AG08396 (cell line): ENCODE measurements at places on chromosomes 2 and 18.

- no peak for DNase-seq
These were observed 323.4 kb downstream of the BCL11A start for GRCh38 chr2:60230037-60230436.

- DNase-seq: no peak
These were observed 108.9 kb downstream of the TPO start for GRCh38 chr2:1521878-1522830.

GRCh38 chr2:15890936-15891905 is 49.1 kb upstream of the MYCN start:
- no peak for DNase-seq

- peak; percentile 87 for DNase-seq
These were observed 83.0 kb downstream of the STPG4 start for GRCh38 chr2:47072018-47072691.

- peak; percentile 36 for DNase-seq
These were observed 27.3 kb upstream of the NTSR2 start for GRCh38 chr2:11697103-11697871.

DNA sequence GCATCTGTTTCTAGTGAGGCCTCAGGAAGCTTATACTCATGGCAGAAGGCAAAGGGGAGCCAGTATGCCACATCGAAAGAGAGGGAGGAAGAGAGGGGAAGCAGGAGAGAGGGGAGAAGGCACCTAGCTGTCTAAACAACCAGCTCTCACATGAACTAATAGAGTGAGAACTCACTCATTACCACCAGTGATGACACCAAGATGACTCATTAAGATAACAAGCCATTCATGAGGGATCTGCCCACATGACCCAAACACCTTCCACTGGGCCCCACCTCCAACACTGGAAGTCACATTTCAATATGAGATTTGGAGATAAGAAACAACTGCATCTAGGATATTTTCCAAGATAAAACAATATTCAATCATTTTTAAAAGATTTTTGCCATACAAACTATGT is 753.9 kb upstream of the ZEB2 start:
- no peak for DNase-seq

DNA sequence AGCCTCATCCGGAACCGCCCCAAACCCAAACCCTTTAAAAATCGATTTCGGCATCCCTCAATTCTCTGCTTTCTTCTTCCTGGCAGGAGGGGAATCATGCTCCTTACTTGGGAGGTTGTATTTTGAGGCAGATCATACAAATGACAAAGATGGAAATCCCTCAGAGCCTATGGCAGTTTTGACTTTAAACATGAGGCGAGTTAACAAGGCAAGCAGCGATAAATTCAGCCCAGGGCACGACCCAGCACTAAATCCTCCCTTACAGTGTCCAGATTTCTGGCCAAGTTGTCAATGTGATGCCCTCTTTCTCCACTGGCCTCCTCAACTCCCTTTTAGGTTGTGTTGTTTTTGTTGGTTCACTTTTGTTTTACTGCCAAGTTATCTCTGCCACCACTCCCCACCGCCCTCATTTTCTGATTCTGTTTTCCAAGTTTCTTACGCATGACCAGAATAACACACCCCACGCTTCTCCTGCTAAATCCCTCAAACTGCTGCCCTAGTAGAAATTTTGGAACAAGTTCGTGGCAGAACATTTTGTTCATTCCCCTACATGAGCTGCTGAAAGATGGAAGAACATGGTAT is 68.3 kb downstream of the CTAGE1 start:
- DNase-seq: no peak

DNA sequence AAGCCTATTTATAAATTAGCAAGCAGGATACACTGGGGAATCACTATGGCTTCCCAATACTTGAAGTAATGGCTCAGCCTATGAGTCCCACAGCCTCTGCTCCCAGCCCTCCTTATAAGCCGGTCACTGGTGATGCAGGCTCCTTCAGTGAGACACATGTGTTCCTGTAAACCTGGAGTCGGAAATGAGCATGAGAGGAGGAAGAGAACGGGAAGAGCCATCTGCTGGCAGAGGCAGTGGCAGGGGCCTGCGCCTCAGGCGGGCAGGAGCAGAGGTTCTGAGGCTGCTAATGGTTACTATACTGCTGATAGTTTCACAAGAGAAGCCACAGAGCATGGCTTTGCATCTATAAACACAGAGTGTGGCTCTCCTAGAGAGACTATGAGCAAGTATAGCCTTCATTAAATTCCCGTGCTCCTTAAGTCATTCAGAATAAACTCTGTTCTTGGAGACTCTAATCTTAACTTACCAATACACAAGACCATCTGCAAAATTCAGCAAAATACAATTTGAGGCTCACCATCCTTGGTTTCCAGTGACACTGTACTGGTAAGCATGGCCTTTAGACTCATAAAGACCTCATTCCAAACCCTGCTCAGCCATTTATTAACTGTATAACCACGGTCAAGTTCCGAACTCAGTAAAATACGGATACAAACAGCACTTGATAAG is 63.3 kb downstream of the FBXO15 start:
- DNase-seq: no peak

GRCh38 chr2:125562924-125563323 is 1093.0 kb upstream of the GYPC start:
- no peak for DNase-seq

DNA sequence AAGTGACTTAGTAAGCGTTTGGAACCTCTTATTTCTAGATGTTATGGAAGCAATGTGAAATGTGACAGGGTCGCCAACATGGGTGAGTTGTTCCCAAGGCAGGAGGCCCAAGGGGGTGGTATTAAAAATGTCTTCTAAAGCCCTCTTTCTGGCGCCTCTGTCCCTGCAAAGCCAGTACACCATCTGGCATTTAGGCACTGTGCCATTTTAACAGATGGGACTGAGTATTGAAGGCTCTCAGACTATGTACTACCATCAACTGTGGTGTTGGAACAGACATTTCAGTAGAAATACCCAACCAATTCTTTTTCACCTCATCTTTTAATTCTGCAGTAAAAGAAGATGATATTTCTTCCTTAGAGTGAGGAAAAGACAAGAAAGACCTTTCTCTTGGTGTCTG is 384.5 kb upstream of the MMADHC start:
- peak; percentile 12 for DNase-seq

DNA sequence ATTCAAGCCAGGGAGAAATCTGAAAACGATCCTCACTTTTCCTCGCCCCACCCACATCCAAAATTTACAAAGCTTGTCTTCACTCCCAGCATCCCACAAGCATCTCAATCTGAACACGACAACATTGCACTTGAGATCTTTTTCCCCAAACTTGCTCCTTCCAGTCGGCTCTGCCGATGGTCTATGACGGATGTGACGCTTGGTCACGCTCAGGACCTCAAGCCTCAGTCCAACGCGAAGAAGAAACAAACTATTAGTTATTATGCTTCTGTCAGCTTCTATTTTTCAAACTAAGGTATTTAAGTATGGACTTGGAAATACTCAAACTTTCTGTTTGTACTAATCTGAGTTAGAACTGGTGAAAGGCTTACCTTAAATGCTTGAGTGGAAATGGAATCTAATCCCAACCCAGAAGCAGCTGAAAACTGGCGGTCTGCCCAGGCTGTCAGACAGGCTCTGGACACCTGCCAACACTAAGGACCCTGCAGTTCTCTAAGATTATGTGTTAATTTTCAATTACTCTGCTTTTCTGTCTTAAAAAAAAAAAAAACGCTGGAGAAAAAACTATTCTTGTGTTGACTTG is 132.1 kb upstream of the DNMT3A start:
- no peak for DNase-seq

DNA sequence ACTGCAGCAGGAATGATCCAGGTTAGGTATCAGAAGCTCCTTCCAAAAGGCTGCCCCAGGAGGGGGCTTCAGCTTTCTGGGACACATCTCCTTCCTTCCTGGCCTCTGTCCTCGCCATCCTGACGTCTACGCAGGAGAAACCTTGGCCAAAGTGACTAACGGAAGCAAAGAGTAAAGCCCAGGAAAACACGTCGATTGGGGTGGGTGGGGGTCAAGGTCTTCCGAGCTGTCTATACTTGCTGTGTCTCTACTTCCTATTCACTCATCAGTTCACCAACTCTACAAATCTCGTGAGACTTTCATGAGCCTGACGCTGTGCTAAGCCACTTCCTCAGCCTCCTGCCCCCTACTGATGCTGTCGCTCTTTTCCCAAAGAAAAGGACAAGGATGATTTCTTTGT is 212.6 kb downstream of the TNS1 start:
- no peak for DNase-seq

DNA sequence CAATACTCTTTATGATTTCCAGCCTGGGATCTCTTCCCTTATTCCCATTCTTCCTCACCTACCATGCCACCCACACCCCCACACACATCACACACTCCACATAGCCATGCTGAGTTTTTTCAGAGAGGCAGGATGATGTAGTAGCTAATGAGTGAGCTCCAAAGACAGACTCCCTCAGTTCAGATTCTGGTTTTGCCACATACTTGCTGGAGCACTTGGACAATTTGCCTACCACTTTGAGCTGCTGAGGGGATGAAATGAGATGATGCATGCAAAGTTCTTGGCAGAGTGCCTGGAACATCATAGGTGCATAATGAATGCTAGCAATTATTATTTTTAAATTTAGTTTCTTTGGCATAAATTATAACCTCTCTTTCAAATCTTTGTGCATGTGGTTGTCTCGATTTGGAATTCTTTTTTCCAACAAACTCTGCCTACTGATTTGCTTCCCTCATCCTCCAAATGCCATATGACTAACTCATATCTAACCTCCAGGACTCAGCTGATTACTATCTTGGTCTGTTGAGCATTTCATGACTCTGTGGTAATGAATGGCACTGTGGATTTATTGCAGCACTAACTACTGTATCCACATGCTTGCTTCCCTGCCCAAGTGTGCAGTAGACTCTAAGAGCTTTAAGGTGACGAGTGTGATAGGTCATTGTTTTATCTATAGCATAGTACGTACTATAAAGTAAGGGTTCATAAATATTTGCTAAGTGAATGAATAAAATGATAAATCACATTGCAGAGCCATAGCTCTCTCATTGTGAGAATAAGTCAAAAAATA is 99.1 kb downstream of the TACR1 start:
- peak; percentile 61 for DNase-seq

GRCh38 chr18:77648411-77648810 is 398.8 kb downstream of the GALR1 start:
- no peak for DNase-seq
